Stimulated activated naive CD8-positive, alpha-beta T cell treated with anti-CD3 and anti-CD28 coated beads, Interleukin-15, amount 100 ng/mL, for 72 hours (primary cell): ENCODE measurements at places on chromosomes 3 and 15.

DNA sequence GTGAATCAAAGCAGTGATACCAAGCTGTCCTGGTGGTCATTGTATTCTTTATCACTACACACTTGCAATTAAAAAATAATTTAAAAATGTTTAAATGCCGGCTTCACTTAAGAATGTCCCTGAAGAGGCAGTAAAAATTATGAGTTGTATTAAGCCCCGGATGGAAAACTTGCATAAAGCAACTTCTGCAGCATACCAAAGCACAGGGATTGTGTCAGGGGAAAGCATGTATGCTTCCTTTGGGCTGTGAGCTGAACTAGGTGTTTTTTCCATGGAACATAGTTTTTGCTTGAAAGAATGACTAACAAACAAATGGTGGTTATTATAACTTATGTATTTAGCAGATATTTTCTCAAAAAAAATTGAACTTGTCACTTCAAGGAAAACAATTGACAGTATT, 143.1 kb downstream of the ARNT2 start:
- DNase-seq: no peak

DNA sequence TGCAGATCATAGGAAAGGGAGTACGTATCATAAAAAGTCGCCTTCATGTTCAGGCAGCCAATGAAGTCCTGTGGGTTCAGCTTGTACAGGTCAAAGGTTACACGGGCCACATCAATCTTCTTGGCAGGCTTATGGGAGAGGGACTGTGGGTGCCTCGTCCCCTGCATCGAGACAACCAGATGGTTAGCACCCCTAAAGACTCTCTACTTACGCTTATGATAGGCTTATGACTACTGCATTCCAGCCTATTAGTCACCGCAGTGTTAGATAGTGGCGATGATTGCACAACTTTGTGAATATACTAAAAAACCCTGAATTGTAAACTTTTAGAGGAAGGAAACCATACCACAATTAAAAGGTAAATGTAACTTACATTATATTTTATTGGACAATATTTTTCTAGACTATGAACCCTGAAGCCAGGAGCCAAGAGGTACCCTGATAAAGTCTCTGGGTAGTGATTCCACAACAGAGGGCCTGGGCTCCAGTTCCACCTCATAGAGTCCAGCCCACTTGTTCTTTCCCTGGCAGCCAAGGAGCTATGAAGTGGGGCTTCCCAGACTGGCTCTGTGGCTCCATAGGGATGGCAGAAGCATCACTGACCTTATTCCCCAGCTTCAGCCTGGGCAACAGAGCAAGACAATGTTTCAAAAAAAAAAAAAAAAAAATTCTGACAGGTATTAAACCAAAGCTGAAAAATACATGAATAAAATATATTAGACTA, 2.5 kb upstream of the FANCD2 start:
- DNase-seq: no peak

- no peak for DNase-seq
Observed at GRCh38 chr3:174101244-174101643, 703.7 kb downstream of the NLGN1 start.

GRCh38 chr3:101615525-101615924, 41.5 kb downstream of the PCNP start:
- no peak for DNase-seq

DNA sequence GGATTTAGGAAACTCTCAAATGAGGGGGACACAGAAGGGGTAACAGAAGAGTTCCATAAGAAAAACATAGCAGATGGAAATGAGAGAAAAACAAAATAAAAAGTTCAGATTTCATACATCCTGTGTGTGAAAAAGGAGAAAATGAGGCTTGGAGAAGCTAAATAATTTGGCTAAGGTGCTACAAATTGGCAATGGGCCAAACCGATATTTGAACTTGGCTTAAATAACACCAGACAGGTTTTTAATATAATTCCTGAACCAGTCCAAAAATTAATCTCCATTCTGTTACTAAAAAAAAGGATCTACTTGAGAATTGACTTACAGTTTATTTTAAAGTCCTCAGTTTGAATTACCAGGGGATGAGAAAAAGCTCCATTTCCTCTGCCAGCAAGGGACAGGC, 342.9 kb upstream of the DPH6 start:
- no peak for DNase-seq

- DNase-seq: no peak
Observed at GRCh38 chr3:142680710-142681109, 43.1 kb upstream of the TRPC1 start.

- no peak for DNase-seq
Observed at GRCh38 chr3:197015790-197016736, 13.6 kb downstream of the MELTF start.

DNA sequence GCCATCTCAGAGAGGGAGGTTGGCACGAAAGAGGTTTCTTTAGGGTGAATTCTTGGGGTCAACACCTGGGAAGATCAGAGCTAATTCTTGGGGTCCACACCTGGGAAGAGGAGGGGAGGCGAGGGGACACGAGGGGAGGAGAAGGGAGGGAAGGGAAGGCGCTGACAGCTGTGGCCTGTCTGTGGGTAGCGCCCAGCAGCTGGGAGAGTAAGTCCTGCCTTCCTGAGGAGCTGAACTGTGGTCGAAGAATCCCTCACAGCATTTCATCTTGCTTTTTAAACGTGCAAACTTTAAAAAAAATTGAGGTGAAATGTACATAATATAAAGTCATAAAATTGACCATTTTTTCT, 63.2 kb upstream of the CGNL1 start:
- no peak for DNase-seq

DNA sequence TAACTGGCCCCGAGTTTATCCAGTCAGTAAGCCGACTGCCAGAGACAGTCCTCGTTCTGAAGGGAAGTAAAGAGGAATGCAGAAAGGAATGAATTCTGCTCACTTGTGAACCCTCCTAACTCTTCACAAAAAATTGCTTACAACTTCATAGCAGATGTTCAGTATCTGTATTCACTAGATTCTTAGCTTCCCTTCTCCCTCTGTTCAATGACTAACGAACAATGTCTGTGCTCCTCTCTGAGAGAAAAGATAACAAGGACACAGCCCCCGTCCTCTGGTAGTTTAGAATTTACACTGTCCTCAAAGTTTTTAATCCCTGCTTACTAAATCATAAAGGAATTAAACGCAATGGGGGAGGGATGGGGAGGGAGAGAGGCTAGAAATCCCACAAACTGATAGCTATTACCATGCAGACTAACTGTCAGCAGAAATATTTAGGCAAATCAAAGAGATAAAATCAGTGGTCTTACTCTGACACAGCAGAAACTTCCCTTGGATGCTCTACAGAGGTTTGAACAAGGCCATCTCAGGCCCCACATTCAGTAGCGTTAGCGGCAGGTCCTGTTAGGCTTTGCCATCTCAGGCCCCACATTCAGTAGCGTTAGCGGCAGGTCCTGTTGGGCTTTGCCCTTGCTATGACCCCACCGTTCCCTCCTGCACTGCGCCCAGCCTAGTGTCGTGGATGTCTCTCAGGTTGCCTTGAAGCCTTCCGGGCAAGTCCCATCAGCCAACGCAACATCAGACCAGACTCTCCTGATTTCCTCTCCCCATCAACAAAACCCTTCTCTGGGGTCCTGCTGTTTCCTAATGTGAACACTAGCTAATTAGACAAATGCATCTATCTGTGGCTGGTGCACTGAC, 23.4 kb downstream of the NRROS start:
- DNase-seq: no peak

- DNase-seq: no peak
Observed at GRCh38 chr3:82627733-82628132, 866.3 kb upstream of the GBE1 start.

- DNase-seq: peak; percentile 8
Observed at GRCh38 chr3:99505646-99506269, 132.6 kb upstream of the COL8A1 start.

- DNase-seq: no peak
Observed at GRCh38 chr3:124602980-124603627, 127.1 kb upstream of the UMPS start.

DNA sequence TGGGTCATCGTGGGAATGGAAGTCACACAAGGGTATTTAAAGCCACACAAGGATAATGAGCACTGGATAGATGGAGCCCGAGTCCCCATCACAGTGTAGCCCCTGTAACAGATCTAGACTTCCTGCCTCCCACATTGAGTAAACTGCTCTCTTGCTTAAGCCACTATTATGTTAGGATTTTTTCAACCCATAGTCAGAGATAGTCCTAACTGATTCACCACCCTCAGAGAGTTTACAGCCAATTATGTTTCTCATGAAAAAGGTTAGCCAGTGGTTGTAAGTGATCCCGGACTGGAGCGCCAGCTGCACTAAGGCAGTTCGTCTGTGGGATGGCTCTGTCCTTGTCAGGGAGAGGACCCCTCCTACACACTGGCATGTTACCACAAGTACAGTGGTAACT, 77.0 kb downstream of the KLF13 start:
- DNase-seq: no peak

DNA sequence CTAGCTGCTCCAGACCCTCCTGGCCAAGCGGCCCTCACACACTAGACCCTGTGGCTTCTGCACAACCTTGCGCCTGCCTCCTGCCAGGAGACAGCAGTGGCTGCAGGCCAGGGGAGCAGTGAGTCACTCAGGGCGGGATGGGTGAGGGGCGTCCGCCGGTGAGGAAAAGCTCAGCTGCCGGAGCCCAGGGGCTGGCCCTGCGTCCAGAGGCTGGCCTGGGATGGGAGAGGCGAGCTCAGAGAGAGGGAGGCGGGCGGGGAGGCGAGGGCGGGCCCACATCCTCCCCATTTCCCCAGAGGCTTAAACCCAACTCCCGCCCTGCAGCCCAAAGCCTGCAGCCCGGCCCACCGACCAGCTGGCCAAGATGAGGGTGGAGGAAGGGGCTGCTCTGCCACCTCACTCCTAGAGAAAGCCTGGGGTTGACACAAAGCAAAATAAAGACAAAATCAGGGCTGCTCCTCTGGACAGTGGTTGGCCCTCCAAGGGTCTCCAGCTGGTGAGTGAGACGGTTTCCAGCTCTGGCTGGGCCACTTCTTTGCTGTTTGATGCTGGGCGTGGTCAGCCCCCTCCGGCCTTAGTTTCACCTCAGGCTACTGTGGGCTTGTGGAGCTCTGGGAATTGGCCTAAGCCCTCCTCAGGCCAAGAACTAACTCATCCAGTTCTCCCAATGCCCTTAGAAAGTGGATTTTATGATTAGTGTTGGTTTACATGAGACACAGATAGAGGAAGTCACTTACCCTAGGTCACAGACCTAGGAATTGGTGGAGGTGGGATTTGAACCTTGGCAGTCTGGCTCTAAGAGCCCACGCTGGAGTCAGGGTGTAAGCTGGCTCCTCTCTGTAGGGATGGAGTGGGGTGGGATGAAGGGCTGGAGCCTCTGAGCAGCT, 50.6 kb downstream of the IQSEC1 start:
- no peak for DNase-seq

DNA sequence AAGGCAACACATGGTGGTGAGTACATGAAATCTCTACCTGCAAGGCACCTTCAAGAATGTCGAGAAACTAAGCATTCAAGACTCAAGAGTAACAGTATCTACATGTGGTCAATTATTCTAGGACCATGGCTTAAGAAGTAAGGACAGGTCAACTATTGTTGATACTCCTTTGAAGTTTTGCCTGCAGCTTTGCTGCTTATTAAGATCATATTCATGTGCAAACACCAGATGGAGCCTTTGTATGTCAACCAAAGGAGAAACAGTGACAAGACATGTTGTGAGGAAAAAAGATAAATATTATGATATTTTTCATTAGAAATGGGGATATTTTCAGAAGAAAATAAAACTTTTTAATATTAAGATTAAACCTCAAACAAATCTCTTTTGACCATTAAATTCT, 52.3 kb upstream of the FGF7 start:
- DNase-seq: no peak

DNA sequence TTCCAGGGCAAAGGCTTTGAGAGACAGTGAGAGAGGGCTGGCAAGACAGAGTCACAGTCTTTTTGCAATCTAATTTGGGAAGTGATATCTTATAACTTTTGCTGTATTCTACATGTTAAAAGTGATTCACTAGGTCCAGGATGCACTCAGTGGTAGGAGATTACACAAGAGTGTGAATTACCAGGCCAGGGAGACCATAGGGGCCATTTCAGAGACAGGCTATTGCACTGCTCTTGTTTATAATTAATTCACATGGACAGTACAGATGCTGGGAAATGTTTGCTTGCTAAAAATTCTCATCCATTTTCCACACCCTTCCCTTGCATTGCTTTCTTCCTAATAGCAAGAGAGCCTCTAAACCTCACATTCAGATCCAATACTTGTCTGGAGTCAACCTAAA, 22.6 kb upstream of the POMGNT2 start:
- no peak for DNase-seq

- no peak for DNase-seq
Observed at GRCh38 chr15:92033314-92033713, 179.8 kb downstream of the SLCO3A1 start.

GRCh38 chr15:34214135-34214534, 4.2 kb upstream of the KATNBL1 start:
- no peak for DNase-seq

- DNase-seq: no peak
Observed at GRCh38 chr3:139293665-139294023, 50.2 kb upstream of the MRPS22 start.
